ENCODE measurements at places on chromosomes 5 and 9.

DNA sequence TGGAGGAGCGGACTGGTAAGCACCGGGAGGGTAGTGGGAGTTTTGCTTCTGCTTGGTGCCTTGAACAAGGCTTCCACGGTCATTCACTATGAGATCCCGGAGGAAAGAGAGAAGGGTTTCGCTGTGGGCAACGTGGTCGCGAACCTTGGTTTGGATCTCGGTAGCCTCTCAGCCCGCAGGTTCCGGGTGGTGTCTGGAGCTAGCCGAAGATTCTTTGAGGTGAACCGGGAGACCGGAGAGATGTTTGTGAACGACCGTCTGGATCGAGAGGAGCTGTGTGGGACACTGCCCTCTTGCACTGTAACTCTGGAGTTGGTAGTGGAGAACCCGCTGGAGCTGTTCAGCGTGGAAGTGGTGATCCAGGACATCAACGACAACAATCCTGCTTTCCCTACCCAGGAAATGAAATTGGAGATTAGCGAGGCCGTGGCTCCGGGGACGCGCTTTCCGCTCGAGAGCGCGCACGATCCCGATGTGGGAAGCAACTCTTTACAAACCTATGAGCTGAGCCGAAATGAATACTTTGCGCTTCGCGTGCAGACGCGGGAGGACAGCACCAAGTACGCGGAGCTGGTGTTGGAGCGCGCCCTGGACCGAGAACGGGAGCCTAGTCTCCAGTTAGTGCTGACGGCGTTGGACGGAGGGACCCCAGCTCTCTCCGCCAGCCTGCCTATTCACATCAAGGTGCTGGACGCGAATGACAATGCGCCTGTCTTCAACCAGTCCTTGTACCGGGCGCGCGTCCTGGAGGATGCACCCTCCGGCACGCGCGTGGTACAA, 556 bp downstream of the PCDHGC3 start:
- DNase-seq: no peak

DNA sequence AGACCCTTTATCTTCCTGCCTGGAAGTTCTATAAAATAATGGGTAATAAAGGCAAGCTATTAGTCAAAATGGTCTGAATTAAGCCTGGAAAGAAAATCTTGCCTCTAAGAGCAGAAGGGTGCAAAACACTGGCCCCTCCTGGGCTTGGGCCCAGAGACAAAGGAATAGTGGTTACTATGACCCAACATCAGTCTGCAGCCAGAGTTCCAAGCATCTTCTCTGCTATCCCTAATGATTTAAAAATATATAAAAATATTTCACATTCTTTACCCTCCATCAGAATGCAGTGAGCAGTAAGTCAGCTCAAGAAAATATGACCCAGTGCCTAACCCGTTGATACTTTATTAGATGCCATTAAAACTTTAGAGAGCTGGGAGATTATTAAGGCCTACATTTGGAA, 14.7 kb downstream of the TNFAIP8 start:
- no peak for DNase-seq

GRCh38 chr9:92029553-92029952, 79.5 kb upstream of the ROR2 start:
- DNase-seq: no peak

- no peak for DNase-seq
These were observed 40.8 kb upstream of the KCNV2 start for GRCh38 chr9:2676466-2676865.

DNA sequence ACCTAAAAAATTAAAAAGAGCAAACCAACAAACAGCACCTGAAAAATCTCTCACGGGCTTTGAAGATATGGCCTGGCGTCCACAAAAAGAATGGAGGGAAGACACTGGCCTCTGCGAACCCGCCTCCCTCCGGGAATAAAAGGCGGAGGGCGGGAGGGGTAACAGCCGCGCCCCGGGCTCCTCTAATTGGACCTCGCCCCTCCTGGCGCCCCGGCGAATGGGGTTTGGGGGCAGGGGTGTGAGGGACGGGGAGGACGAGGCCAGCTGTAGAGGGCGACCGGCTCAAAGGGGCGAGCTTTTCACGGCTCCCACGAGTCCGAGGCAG, 753 bp downstream of the FANCC start:
- no peak for DNase-seq

DNA sequence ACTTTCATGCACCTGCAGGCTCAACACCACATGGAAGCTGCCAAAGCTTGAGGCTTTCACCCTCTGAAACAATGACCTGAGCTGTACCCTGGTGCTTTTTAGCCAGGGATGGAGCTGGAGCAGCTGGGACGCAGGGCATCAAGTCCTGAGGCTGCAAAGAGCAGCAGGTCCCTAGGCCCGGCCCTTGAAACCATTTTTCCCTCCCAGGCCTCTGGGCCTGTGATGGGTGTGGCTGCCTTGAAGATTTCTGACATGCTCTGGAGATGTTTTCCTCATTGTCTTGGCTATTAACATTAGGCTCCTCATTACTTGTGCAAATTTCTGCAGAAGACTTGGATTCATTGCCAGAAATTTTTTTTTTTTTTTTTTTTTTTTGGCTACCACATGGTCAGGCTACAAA, 30.3 kb upstream of the GHR start:
- no peak for DNase-seq

DNA sequence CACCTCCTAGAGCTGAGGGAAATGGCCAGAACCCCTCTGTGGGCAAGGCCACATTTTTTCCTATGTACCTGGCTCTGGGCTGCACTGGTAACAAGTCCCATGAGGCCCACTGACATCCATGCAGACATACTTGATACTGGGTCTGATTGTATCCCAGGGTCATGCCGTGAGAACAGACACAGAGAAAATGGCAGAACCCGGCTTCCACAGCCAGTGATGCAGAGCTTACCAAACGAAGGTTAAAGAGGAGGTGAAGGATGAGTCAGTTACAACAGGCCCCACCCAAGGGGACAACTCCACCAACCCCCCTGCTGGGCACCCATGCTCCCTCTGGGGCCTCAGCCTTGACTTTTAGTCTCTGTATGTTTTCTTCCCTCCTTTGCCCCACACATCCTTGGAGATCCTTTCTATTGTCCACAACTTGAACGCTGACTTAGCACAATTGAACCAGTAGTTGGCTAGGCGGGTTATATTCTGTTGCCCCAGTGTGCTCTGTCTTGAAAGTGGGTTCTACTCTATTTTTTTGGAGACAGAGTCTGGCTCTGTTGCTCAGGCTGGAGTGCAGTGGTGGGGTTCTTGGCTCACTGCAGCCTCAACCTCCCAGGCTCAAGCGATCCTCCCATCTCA, 93.5 kb downstream of the DAP start:
- no peak for DNase-seq

DNA sequence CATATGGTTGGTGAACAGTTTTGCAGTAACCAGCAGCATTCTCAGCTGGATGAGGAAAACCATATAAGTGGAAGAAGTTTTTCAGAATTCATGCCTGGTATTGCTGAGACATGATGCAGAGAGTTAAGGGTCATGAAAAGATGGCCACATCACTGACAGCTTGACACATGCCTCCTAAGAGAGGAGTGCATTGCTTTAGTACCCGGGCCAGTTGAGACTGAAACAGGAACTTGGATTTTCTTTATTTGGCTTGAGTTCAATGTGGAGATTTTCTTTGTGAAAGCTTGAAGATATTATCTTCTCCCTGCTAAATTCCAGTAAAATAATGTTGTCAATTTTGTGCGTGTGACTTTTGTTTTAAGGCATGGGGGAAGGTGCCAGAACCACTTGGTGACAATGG, 35.8 kb downstream of the HACD4 start:
- DNase-seq: no peak

GRCh38 chr5:113124265-113124664, 147.7 kb downstream of the DCP2 start:
- DNase-seq: no peak

GRCh38 chr9:136631038-136632000, 31.4 kb upstream of the EGFL7 start:
- DNase-seq: no peak

DNA sequence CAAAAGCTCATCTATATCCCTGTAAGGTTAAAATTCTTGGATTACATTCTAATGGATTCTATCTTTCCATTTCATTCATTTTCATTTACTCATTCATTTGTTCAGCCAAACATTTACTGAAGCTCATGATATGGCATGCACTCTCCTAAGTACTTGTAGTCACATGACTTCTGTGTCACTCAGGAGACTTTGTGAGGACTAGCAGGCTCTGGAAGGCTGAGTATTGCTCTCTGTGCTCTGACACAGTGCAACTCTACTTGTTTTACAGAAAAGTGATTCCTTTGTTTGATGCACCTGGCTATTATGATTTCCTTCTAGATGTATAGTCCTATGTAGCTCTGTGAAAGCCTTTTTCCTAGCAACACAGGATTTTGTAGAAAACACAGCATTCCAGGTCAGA, 53.0 kb downstream of the YIPF5 start:
- no peak for DNase-seq

DNA sequence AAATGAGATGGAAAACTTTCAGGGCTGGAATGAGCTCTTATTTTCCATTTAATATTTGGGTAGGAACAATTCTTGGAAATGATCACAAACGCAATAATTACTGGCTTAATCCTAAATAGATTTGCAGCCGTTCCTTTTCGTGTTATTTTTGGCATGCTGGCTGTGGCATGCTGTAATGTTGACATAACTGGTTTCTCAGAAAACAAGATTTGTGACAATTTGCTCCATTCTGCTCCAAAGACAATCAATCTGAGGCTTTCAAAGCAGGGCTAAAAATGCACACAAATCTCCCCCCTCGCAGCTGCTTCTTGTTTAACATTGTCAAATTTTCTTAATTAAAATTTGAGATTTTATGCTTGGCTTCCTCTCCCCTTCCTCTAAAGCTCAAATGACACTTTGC, 151.2 kb downstream of the TTC39B start:
- no peak for DNase-seq

DNA sequence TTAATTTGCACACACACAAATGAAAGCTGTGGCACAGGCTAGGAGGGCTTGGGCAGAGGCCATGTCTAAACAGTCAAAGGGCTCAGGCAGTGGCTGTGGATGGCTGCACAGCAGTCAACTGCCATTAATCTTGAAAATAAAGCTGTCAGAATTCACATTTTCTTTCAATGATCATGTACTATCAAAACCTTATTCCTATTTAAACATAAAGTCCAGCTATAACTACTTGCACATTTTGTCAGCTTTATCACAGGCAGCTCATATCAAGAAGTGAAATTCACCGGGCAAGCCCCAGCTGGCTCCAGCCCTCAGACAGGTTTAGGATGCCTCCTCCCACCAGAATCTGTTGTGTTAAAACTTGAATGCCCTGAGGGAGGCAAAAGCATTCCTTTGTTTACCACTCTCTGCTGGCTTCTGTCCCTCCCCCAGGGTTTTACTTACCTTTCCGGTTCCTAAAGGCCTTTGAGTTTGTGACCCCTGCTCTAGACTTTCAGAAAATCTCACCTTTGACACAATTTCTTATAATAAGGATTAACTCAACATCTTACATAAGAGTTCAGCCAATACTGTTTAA, 54.9 kb upstream of the GRAMD2B start:
- DNase-seq: no peak

DNA sequence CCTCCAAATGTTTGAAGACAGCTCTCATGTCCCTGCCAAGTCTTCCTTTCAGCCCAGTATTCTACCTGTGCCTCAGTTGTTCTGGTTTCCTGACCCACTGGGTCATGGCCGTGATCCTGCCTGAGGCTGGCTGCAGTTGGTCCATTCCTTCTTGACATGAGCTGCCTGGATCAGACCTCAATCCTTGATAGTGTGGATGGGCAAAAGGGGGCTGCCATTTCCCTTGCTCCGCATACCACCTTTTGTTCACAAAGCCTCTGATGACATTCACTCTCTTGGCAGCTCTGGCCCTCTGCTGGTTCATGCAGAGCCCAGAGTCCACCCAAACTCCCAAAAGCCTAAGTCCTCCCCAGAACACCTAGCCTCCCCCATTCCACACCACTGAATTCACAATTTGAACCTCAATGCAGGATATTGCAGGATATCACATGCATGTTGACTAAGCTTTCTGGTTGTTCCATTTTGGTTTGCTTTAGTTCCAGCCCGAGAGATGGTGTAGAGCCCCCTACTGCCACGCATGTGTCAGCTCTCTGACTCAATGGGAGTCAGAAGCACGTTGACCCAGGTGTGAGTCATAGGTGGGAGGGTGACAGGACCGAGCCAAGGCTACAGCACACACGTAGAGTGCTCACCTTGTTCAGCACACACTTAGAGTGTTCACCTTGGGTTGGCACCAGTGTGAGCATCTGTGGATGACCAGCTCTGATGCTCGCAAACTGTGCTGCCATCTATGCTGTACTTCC, 137.2 kb downstream of the MTX3 start:
- DNase-seq: no peak

- no peak for DNase-seq
These were observed 53.3 kb upstream of the IL17B start for GRCh38 chr5:149432376-149432775.

DNA sequence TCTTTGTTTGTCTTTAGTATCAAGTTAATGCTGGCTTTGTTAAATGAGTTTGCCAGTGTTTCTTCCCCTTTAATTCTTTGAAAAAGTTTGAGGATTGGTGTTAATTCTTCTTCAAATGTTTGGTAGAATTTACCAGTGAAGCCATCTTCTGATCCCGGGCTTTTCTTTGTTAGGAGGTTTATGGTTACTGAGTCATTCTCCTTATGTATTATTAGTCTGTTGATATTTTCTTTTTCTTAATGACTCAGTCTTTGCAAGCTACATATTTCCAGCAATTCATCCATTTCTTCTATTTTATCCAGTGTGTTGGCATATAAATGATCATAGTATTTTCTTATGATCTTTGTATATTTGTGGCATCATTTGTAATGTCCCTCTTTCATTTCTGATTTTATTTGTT, 74.5 kb upstream of the SPINK5 start:
- DNase-seq: no peak

DNA sequence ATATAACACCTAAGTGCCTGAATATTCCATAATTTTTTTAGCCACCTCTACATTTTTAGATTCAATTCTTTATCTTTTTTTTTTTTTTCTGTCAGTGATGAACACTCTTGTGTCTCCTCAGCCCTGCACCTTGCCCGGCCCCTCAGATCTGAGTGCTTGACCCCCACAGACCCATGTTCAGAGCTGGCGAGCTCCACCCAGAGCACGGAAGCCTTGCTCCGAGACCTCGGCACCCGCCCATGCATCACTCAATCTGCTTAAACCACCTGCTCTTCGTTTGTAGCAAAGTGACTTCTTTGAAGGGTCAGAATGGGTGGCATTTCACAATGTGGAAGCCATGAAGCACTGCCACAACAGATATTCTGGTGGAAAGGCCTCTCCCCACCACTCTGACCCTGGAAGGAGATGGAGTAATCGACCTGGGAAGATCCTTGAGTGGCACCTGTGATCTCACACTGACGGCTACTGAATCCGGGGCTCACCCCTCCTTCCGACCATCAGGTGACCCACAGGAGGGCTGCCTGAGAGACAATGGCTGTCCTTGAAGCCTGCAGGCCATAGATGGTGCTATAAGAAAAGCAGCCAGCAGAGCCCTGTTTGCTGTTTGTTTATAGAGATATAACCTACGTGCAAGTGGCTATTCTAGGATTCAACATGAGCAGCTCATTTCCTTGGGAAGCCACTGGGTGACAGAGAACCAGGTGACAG, 261.1 kb upstream of the IRX4 start:
- DNase-seq: no peak
